ENCODE measurements at places on chromosomes 1 and 21.

DNA sequence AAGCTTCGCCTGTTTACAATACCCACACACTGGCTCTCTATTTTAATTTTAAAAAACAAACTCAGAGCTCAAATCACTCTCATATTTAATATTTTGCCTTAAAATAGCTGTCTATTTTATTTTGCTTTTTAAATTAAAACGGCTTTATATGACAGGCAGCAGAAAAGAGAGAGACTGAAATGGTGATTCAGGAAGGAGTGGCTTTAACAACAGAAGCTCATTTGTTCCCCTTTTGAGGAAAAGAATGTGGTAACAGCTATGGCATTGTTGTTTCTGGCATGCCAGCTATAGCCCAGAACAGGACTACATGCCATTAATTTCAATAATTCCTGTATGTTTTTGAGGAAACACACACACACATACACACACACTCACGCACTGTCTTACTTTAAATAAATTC is 234.2 kb upstream of the PTBP2 start:
- DNase-seq, result no peak

GRCh38 chr1:64133036-64133435 is 70.4 kb upstream of the UBE2U start:
- no peak for DNase-seq

DNA sequence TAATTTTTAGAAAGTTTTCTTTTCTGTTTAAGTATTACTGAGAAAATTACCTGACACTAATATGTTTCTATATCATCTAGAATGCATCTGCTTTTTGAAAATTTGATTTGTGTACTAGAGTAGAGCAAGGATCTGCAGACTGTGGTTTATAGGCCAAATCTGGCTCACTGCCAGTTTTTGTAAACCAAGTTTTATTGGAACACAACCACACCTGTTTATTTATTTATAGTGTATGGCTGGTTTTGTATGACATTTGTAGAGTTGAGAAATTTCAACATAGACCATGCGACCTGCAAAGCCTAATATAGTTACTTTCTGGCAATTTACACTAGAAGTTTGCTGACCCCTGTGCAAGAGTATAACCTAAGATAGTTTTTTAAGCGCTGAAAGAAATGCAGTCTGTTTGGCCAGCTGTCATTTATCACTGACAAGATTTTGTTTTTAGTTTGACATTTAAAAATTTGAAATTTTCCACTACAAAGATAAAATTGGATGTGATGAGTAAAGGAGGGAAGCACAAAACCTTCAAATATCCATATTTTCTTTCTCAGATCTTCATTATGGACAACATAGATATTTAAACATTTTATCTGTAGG is 36.1 kb upstream of the CACYBP start:
- DNase-seq, result no peak

GRCh38 chr1:231193710-231194340 is 32.0 kb downstream of the TRIM67 start:
- no peak for DNase-seq

DNA sequence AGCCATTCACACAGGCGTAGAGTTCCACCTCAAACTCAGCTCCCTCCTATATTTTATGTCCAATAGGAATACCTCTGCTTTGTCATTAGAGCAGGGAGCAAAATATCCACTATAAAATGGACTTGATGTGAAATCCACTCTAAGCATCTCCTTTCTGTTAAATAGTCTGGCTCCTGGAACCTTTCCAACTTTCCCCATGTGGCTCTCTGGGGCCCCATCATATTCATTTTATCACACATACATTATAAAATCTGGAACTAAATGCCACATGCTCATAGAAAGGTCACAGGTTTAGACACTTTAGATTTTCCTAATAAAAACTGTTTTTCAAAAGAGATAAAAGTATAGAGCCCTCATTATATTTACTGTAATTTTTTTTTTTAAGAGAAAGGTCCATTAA is 82.1 kb downstream of the PTPN14 start:
- no peak for DNase-seq

DNA sequence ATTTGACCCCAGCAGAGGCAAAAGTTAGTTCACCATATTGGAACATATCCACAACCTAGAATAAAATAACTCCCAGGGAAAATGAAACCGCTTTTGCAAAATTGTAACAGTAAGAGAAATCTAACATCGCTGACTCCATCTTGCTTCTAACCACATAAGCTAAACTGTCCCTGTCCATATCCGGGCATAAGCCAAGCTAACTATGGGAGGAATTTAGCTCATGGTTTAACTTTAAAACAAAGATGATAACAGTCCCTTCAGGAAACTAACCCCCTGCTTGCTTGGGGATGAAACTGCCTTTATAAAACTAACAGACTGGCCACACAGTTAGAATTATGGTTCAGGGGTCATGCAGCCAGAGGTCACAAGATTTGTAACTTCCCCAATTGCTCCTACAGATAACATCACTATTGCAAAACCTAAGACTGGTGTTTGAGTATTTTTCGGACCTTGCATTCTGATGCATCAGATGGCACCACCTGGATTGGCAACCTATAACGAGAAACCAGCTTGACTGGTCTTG is 46.3 kb downstream of the TESK2 start:
- DNase-seq, result no peak

GRCh38 chr1:248576260-248576980 is 1.9 kb upstream of the OR2T34 start:
- no peak for DNase-seq

DNA sequence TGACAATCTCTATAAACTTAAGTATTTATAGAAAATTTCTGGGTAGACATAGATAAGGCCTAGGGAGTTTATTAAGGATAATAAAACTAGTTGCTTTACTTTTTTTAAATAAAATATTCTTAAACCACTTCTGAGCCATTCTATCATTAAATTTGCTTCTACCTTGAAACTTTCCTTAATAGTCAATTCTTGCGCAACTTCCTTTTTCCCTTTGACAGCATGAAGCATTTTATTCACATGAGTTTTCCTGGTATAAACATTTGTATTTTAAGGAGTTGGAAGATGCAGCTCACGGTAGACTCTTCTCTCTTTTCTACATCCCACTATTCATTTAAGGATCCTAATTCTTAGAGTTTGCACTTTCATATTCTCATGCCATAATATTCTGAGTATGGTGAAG is 75.8 kb upstream of the DPH5 start:
- DNase-seq, result no peak

GRCh38 chr1:167924543-167925231 is 10.8 kb upstream of the ADCY10 start:
- no peak for DNase-seq

- no peak for DNase-seq
These were observed 18.5 kb downstream of the TP53BP2 start for GRCh38 chr1:223827193-223827663.

- DNase-seq, result no peak
These were observed 13.1 kb downstream of the KRTAP13-1 start for GRCh38 chr21:30408782-30409494.

DNA sequence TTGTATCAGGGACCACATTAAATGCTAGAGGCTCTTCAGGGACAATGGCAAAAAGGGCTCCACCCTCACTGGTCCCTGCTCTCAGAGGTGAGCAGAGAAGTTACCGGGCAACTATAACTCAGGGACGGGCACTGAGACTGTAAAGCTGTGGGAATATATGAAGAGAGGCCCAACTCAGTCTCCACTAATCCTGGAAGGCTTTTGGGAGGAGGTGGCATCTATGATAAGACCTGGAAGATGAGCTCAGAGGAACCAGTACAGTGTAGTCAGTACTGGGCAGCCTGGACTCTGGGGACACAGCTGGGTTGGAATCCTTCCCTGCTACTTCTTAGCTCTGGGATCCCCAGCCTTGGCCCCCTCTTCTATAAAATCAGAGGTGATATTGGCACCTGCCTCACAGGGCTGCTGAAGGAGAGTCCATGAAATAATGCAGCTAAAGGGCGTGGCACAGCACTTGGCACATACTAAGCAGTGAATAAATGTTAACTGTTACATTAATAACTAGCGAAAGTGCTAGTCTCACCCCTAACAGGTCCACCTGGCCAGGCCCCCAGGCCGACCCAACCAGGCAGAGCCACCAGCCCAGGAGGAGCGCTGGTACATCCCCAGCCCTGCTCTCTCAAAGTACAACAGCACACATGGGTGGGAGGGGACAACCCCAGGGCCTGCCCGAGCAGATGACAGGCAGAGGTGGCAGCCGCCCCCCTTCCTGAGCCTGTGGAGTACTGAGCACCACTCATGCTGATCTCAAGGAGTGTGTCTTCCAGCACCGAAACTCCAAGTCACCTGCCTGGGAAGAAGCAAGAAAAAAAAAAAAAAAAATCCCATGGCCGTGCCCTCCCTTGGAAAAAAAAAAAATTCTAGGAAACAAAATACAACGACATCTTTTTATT is 62.7 kb downstream of the CASZ1 start:
- DNase-seq, result peak; percentile 42
